ENCODE measurements at places on chromosomes 12 and 14.

DNA sequence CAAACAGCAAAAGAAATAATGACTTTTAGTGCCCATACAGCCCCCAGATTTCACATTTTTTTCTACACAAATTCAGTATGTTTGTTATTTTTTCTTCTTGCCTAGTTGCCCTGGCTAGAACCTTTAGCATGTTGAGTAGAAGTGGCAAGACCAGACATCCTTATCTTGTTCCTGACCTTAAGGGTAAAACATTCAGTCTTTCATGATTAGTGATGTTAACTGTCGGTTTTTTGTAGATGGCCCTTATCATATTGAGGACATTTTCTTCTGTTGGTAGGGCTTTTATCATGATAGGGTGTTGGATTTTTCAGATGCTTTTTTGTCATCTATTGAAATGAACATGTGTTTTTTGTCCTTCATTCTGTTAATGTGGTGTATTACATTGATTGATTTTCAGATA, 17.1 kb downstream of the IRAK3 start:
- DNase-seq = no peak

- DNase-seq = no peak
Measured at GRCh38 chr14:92942576-92942975, 19.6 kb downstream of the CHGA start.

DNA sequence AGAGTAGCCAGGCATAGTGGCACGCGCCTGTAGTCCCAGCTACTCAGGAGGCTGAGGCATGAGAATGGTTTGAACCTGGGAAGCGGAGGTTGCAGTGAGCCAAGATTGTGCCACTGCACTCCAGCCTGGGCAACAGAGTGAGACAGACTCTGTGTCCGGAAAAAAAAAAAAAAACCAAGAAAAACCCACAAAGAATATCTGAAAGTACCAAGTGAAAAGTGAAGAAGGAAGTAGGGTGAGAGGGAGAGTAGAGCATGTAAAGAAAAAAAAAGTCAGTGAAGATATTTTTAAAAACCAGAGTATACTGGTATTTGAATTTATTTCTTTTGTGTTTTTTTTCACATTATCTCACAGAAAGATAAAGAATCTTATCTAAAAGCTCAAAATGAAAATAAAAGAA, 43.3 kb upstream of the ISM2 start:
- DNase-seq = no peak

GRCh38 chr12:75876832-75877762, 154.5 kb downstream of the PHLDA1 start:
- no peak for DNase-seq

DNA sequence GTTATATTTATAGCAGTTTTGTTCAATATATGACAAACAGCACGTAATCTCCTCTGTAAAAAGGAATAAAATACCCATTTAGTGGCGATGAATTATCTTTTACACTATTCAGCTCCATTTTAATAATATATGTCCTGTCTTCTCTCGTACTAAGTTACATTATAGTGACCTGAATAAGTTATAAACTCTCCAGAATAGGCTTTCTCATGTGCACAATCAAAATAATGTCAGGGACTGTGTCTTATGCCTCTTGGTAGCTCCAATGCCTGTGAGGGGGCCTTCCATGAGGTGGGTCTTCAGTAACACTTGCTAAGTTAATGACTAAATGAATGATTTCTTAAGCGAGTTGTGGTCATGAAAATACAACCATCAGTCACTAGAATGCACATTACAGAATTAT, 150.9 kb downstream of the MDGA2 start:
- no peak for DNase-seq

GRCh38 chr14:34257505-34257904, 204.5 kb downstream of the SPTSSA start:
- DNase-seq = no peak

GRCh38 chr12:28331130-28331529, 140.9 kb downstream of the CCDC91 start:
- DNase-seq = no peak

GRCh38 chr12:61232040-61232439, 1028.2 kb upstream of the USP15 start:
- no peak for DNase-seq

DNA sequence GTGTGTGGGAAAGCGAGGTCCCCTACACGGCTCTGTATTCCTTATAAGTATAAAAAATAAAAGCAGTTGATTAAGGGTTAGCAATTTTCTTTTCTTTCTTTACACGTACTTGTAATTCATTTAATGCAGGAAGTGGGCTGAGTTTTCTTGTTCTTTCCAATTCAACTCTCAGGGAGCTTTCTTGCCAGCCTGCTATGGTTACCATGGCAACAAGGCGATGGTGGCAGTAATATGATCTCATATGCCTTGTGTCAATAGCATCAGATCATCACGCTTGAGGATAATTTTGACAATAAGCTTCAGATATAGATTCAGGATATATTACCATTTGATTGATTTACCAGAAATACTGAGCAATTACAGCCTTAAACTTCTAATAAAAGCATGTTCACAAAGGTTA, 466.5 kb downstream of the APAF1 start:
- no peak for DNase-seq

DNA sequence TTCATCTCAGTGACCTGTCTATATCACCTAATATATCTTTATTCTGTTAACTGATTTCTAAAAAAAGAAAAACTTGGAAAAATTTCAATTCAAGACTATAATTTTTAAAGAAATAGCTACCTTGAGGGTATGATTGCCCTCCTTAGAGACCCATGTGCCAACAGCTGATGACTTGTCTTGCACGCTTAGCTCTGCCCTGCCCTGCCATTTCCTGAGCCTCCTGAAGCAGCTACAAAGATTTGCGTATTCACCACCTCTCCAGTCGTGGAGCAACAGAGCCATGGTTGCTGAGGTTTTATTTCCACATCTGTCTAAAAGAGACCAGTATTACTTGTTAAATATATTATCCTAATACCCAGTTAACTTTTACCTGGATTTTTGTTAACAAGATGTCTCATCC, 91.7 kb upstream of the ATF1 start:
- no peak for DNase-seq

DNA sequence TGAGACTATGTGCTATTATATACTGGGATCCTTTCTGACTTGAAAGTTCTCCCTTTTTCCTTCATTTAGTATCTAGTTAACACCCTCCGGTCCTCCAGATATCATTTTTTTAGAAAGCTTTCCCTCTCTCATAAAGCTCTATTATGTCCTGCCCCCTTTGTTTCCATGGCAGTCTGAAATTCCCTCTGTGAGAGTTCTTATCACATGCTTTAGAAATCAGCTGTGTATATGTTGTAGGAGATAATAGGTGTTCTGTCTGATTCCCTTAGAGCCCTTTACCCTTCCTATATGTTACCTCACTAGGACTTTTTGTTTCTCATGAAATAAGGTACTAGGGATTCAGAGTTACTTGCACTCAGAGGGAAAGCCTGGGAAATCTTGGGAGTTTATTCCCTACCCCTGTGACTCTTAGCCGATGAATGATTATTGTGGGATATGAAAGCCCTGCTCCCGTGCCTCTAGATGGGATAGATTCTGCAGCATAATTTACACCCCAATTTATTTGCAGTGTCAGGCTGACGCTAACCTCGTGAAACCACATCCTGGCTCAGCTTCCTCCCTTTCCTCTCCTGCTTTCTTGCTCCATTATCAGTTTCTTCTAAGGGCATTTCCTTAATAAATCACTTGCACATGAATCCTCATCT, 448.4 kb downstream of the MDGA2 start:
- DNase-seq = no peak

DNA sequence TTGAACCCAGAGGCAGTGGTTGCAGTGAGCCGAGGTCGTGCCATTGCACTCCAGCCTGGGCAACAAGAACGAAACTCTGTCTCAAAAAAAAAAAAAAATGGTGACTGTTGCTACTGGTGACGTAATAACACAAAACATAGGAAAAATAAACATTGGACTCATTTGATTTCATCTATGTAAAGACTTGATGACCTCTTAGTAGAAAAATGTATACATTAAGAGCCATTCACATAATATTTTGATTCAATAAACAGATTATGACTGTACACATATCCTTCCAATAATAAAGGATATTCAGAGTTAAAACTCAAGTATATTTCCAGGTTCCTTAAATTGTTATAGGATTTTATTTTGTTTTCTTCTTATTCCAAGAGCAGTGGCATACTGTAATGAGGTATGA, 65.7 kb upstream of the AEBP2 start:
- no peak for DNase-seq

- DNase-seq = no peak
Measured at GRCh38 chr12:61862986-61863385, 397.2 kb upstream of the USP15 start.

GRCh38 chr12:49478949-49479664, 59.7 kb upstream of the KCNH3 start:
- no peak for DNase-seq

DNA sequence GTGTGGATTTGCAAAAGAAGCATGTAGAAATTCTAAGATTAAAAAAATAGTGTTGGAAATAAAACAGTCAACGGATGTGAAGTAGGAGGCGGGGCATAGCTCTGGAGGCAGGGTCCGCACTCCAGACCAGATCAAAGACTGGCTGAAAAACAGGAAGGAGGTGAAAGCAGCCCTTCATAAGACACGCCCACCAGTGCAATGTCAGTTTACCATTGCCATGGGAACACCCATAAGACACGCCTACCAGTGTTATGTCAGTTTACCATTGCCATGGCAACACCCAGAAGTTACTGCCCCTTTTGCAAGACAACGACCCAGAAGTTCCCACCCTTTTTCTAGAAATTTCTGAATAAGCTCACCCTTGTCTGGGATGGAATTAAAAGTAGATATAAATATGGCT, 87.1 kb downstream of the FZD10 start:
- DNase-seq = no peak

- no peak for DNase-seq
Measured at GRCh38 chr12:128825835-128826234, 2.1 kb upstream of the SLC15A4 start.

DNA sequence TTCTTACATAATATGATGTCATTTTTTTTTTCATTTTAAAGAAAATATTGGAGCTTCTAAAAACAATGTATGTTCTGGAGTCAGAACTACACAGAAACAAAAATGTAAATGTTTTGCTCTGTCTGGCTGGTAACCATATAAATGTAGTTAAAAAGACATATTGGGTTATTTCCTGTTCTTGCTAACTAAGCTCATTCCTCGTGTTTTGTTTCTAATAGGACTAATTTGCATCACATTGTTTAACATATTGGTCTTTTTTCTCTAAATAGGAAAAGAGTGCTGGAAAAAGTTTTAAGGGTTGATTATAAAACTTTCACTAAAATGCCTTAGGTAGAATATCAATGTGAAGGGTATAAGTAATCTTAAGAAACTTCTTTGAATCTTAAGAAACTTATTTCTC, 221.3 kb downstream of the SLC6A15 start:
- DNase-seq = no peak

DNA sequence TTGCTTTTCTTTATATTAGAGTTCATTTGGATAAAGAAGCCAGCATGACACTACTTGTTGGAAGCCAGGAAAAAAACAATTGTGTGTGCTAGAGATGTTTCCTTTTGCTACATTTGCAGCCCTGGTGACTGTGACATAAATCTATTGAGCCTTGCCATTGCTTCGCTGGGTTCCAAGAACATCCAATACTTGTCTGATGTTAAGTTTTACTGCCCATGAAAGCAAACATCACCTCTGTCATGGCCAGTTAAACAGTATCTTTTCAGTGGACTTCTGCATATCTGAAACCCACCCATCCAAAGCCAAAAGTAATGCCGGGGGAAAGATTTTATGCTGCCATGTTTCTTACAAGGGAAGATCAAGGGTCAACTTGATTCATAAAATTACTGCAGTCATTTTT, 184.0 kb downstream of the MSRB3 start:
- no peak for DNase-seq

DNA sequence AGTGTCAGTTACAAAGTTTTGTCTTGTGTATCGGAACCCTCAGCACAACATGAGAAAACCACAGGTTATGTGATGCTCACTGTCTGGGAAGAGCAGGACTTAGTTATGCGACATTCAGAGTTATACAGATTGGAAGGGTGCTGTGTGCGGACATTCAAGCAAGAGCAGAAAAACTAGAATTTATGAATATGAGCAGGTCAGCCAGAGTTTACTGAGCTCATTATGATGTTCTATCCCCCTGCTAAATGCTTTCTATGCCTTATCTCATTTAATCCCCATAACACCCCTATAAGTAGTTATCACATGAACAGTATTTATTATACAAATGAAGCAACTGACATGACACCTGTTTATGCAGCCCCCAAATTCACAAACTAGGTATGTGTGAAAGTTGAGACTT, 1083.2 kb downstream of the FLRT2 start:
- no peak for DNase-seq

DNA sequence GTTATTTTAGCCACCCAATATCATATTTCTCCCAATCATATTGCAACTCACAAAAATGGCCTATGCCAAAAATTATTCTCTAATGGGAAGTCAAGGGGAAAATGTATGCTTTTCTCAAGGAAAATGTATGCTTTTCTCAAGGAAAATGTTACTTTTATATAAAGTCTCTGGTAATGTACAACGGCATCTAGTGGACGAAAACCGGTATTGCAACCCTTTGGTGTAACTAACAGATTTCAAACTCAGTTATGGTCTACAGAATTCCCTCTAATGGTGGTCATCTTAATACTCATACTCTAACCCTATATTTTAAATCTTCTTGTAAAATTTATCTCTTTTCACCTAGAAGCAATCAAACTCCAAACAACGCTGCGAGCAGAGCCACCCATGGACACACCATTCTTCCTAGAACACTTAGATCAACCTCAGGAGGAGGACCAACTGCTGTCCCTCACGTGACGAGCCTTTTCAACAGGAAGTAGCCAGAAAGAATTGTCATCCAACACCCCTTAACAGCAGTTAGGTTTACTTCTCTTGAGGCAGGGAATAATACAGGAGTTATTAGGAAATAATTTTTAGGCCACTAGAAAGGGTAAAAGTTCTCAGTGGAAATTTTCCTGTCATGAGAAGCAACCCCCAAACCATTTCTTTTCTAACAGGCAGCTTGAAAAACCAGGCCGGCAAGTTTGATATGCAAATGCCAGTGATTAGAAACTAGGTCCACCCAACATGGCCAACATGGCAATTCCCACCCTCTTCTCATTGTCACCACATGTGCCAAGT, 20.1 kb downstream of the APOBEC1 start:
- DNase-seq = no peak

GRCh38 chr14:72917094-72917802, 9.0 kb upstream of the DCAF4 start:
- DNase-seq = no peak

GRCh38 chr12:116247377-116247776, 30.1 kb downstream of the MED13L start:
- DNase-seq = no peak

All from omental fat pad (tissue), 4 donors.